Muscle of leg (tissue), 16 donors: ENCODE measurements at places on chromosomes 16 and 17.

DNA sequence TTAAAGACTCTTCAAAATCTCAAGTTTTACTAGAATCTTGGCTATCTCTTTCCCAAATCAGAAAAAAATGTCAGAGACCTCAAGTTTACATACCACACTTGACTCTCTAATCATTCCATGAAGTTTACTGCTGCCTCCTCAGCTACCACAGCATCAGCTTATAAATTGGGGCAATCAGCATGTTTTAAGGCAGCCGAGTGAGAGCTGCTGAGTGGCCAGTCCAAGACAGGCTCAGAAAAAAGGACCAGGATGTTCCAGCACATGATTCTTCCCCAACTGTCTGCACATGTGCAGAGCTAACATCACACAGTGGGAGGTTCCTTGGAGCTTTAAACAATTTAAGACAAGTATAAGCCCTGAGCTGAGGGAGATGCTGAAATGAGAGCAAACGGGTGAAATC is 140.6 kb upstream of the NUDT7 start:
- no peak for DNase-seq

DNA sequence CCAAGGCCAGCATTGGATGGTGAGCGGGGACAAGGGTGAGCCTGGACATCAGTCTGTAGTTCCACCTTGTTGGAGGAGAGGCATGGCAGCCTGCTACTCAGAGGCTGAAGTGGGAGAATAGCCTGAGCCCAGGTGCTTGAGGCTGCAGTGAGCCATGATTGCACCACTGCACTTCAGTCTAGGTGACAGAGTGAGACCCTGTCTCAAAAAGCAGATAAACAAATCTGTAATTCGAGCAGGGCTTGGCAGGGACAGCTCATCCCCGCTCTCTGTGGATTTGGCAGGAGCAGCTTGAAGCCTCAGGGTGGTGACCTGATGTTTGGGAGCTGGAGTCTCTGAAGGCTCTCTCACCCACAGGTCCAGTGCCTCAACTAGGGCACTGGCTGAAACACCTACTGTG is 38.6 kb upstream of the ZCCHC14 start:
- DNase-seq, result no peak

DNA sequence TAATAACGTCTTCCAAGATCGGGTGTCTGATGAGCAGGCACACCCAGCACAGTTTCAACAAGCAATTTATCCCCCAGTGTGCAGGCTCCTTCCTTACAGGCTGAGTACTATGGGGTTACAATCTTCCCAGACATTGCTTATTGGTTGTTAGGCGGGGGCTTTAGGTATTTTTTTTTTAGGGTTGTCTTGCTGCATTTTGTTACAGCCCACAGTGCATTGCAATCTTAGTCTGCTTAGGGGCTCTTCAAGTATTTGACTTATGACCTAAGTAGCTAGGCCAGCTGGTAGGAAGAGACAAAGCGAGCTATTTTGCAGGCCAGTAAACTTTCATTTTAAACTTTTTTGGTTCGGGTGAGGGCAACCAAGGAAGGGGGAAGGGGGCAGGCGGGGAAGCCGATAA is 5.8 kb downstream of the PLD6 start:
- no peak for DNase-seq

DNA sequence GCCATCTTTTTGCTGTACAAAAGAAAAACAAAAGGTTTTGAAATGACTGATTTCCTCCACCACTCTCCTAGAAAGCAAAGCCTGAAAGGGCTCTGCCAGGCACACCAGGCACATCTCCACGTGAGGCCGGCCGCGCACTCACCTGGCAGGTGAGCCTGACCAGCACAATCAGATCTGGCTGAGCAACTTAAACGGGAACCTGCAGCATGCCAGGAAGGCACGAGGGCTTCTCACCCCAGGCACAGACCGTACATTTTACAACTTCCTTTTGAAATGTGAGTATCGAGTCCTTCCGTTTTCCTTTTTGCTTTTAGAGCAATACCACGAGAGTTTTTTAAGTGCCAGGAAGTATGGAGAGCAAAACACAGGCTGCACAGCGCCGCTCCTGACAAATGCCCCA is 22.5 kb downstream of the SLC38A10 start:
- DNase-seq, result peak; percentile 41

DNA sequence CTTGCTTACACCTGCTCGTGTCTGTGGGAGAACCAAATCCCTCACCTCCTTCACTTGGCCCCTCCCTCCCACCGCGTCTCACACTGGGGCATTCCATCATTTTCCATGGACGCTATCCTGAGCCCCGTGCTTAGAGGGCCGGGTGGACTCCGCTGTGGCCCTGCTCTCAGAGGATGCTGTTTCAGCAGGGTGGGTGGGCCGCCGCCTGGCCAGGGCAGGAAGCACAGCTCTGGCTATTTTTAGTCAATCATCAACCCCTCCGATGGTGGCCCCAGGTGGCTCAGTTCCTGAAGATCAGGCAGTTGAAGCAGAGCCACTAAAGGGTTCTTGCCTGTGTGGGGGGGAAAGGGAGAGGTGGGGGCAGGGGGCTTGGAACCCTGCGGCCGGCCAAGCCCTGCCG is 230.3 kb downstream of the ENGASE start:
- no peak for DNase-seq

GRCh38 chr17:7444682-7445618 is at the start of gene CHRNB1:
Gene CHRNB1, plus strand, starts transcription at chr17:7445061. Its CDS starts 67 bp downstream, at chr17:7445128.
- peak; percentile 81 for DNase-seq

DNA sequence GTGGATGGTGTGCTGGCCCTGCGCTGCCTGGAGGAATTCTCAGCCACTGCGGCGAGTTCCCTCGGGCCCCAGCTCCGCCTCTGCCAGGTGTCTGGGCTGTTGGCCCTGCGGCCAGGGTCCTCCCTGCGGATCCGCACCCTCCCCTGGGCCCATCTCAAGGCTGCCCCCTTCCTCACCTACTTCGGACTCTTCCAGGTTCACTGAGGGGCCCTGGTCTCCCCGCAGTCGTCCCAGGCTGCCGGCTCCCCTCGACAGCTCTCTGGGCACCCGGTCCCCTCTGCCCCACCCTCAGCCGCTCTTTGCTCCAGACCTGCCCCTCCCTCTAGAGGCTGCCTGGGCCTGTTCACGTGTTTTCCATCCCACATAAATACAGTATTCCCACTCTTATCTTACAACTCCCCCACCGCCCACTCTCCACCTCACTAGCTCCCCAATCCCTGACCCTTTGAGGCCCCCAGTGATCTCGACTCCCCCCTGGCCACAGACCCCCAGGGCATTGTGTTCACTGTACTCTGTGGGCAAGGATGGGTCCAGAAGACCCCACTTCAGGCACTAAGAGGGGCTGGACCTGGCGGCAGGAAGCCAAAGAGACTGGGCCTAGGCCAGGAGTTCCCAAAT is 1.3 kb upstream of the TNFSF13 start:
- DNase-seq, result no peak

GRCh38 chr17:79065105-79065670 is 9.4 kb upstream of the ENGASE start:
- no peak for DNase-seq

DNA sequence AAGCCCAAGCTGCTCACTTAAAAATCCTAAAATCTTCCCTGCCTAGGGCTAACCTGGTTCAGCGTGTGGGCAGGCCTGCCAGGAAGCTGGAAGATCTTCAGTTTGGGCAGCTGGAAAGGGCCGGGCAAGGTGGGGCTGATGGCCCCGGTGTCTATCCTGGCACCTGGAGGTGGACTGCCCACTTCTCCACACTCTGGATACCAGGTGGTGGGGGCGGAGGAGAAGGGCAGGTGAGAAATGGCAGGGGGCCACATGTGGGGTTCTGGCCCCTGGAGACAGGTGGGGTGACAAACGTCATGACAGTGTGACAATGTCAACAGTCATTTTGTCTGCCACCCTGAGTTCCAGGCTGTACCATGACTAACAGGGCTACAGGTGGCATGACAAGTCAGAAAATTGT is 78.5 kb upstream of the C16orf82 start:
- DNase-seq, result no peak

- DNase-seq, result no peak
Observed at GRCh38 chr17:62720126-62720850, 87.8 kb downstream of the MARCHF10 start.

- DNase-seq, result no peak
Observed at GRCh38 chr16:84358601-84359295, 9.6 kb upstream of the ATP2C2 start.

DNA sequence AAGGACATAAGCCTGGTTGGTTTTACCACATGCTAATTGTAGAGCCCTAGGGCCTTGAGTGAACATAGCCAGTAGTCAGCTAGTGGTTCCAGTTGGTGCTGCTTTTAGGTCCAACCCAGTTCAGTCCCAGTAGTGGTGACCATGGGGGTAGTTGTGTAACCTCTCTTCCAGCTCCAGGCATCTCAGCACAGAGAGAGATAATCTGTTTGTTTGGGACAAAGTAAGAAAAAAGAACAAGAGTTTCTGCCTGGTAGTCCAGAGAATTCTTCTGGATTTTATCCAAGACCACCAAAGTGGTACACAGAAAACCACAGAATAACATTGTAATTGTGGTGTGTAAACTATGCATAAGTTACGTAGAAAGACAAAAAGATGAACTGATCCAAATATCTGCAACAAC is 5.2 kb upstream of the CCL13 start:
- no peak for DNase-seq

GRCh38 chr17:78107976-78108725 is 20.4 kb downstream of the TMC6 start:
- DNase-seq, result no peak

DNA sequence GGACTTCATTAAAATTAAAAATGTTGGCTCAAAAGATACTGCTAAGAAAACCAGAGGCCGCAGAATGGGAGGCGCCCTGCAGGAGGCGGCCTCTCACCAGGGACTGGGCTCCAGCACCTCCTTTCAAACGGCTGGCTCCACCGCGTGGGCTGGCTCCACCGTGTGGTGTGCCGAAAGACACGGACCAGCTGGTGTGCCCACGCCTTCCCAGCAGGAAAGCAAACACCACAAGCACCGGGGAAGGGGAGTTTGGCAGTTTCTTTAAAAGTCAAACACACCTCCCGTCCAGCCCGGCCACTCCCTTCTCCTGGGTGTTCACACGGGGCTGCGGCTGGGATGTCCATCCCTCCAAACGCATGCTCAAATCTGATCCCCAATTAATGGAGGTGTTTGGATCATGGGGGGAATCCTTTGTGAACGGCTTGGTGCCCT is 13.9 kb downstream of the HAGH start:
- DNase-seq, result peak; percentile 60

DNA sequence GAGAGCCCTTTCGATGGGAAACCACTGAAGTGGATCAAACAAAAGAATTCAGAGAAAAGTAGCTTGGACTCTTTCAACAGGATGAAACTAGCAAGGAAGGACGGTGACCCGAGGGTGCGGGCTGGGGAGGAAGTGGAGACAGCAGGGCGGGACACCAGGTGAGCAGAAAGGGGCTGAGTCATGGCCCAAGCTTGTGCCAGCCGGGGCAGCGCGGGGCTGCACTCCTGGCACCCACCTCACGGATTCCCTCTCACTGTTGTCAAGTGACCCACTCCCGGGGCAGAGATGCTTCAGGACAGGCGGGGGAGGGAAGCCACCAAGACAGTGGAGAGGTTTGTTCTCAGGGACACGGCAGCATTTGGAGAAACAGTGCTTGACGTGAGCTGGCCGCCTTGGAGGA is 10.7 kb upstream of the RNF222 start:
- no peak for DNase-seq

DNA sequence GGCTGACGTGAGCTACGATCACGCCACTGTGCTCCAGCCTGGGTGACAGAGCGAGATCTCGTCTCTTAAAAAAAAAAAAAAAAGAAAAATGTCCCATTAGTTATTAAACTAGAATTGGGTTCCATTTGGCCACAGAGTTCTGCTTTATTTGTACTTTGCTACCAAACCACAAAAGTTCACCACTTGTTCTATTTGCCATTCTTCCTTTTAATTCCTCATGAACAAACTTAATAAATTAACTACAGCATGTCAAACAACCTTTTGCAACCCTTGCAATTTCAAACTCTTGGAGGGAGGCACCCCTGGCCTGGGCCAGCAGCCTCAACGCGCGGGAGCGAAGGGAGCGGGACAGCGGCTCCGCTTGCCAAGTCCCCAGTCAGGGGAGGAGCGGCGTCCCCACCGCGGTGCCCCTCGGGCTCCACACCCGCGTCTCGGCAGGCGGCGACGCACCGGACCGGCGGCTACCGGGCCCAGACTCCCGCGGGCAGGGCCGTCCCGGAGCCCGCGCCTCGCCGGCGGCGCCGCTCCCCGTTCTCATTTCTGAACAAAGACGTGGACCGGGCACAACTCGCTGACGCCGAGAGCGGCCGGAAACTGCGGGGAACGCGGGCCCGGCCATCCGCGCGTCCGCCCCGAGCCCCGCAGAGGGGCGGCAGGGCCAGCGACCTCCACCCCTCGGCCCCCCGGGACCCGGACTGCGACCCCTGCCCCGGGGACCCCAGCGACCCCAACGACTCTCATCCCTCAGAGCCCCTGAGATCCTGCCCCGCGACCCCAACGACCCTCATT is 775 bp downstream of the CYTH1 start:
- DNase-seq, result peak; percentile 52

GRCh38 chr17:1899403-1900000 is 69.7 kb downstream of the RPA1 start:
- DNase-seq, result no peak

DNA sequence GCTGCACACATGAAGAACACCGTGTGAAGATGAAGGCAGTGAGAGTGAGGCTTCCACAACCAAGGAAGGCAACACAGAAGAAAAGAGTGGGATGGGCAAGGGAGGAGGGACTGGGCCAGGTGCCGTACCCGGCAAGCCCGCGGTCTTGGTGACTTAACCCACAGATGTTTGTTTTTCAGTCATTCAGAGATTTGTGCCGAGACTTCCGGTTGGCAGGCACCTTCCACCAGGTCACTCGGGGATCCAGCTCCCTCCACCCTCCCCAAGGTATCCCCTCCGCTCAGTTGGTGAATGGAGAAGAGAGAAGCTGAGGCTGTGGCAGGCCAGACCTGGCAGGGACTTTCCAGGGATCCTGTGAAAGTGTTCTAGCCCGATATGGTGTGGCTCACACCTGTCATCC is 4.9 kb upstream of the KREMEN2 start:
- DNase-seq, result no peak

DNA sequence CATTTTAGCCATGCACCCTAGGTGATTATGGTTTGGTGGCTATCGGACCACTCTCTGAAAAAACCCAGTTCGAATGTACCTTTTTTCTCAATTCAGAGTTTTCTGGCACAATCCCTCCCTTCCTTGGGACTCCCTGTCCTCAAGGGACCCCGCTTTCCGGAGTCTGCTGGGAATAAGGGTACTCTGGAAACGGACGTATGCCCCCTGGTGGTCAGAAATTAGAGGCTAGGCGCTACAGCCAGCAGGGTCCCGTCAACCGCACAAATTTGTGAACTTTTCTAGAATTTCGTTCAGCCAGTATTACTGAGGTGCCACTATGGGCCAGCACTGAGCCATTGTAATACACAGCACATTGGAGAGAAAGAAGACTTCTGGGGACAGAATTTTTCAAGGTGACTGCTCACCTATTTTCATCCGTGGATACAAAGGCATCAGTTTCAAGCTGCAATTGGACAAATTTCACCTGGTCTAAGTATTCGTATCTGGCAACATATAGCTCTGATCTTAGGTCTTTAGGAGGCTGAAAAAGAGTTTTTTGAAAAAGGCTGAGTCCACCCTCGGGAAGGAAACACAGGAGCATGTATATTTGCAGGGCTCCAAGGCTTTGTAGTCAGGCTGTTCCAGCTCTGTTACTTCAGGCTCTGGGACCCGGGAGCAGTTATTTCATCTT is 27.1 kb upstream of the CRYBA1 start:
- DNase-seq, result peak; percentile 84

- no peak for DNase-seq
Observed at GRCh38 chr17:148757-149156, 11.4 kb downstream of the SCGB1C2 start.
